ENCODE measurements at places on chromosomes 2 and 18. TPM values are rescaled to one million over a fixed set of nuclear protein-coding genes. Genes with fewer than 3 reads are reported as not detected.
A peak's percentile ranks its signal among the peaks of the same experiment; 100 is the strongest.

DNA sequence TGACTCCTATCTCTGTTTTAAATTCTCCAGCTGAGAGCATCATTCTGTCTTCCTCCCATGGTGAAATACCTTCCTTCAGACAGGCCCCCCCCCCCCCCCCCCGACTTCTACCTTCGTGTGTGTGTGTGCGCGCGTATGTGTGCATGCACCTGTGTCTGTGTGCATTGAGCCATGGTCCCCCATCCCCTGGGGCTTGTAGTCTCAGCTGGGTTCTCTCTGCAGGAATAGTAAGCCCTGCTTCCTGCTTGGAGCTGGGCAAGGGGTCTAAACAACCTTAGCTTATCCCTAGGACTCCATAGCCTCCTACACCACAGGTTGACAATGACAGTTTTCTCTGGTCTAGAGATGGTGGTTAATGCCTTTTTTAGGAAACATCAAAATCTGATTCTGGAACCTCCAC lies 427.5 kb upstream of the KLHL29 start:
- H3K4me3 ChIP-seq: no peak overlapping the region
- no peak for DNase-seq
- no peaks in the 10 kb centered on the region for H3K36me3 ChIP-seq
- no peaks in the 10 kb centered on the region for H3K27me3 ChIP-seq

DNA sequence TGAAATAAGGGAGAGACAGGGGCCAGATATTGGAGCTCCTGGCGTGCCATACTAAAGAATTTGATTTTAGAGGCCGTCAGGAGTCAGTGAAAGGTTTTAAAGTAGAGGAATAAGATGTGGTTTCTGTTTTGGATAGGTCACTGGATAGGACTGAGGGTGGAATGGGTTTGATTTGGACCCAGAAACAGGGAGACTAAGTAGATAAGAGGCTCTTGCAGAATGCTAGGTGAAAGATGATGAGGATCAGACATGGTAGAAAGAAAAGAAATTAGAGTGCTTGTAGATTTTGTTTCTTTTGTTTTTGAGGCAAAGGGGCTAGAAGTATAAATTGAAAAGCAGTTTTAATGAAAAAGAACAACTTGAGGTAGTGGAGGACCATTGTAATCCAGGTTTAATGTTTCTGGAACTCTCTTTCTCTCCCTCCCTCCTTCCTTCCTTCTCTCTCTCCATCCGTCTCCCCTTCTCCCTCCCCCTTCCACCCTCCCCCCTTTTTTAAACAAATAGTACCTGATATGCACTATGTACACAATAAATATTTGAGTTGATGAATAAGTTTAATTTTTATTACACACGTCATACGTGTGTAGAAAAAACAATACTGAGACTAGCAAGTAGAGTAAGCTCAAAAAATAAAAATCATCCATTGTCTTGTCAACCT lies 1.9 kb downstream of the NDUFV2 start:
- H3K27ac ChIP-seq: peak overlapping the region; percentile 94
- no peaks in the 10 kb centered on the region for H3K36me3 ChIP-seq
- peak overlapping the region; percentile 66 for H3K4me3 ChIP-seq
- H3K4me1 ChIP-seq: peaks cover 52% of the 10 kb centered on the region
- no peak for DNase-seq

GRCh38 chr2:46334389-46335271 lies 37.4 kb downstream of the EPAS1 start:
- no peaks in the 10 kb centered on the region for H3K4me1 ChIP-seq
- H3K4me3 ChIP-seq: no peak overlapping the region
- no peak overlapping the region for H3K27ac ChIP-seq
- DNase-seq: no peak

DNA sequence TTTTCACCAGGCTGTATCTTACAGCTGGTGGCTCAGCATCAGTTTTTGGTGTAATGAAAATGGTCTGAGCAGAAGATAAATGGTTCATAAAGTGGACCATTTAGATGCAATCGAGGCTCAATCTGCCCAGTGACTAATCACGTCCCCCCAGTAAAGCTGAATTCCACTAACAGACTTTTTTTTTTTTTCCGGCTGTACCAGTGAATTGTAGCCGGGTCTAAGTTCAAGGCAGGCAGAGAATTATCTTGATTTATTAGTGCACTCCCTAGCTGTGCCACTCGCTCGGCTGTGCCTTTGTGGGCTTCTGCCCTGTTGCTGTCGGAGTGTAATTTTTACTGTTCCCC lies 215.1 kb upstream of the POU3F3 start:
- H3K36me3 ChIP-seq: no peaks in the 10 kb centered on the region
- no peak overlapping the region for H3K27ac ChIP-seq
- H3K27me3 ChIP-seq: no peaks in the 10 kb centered on the region
- no peak overlapping the region for H3K4me3 ChIP-seq

- no peaks in the 10 kb centered on the region for H3K36me3 ChIP-seq
- peaks cover 23% of the 10 kb centered on the region for H3K4me1 ChIP-seq
- no peaks in the 10 kb centered on the region for H3K27me3 ChIP-seq
- H3K27ac ChIP-seq: peak overlapping the region; percentile 20
- H3K4me3 ChIP-seq: no peak overlapping the region
Observed at GRCh38 chr2:218003281-218003944, 618 bp upstream of the TNS1 start.

PROKR1 gene
- polyA plus RNA-seq: not detected

CREG2 gene
- not detected for polyA plus RNA-seq

CRYBA2 gene
- polyA plus RNA-seq: not detected

SLC30A3 gene
- polyA plus RNA-seq: 0.08 TPM

Measured in CD14-positive monocyte (primary cell).